Type B pancreatic cell (in vitro differentiated cells): ENCODE measurements at places on chromosomes 12 and 14.

- no peak overlapping the region for H3K4me3 ChIP-seq
- no peaks in the 10 kb centered on the region for H3K36me3 ChIP-seq
- H3K27ac ChIP-seq, result no peak overlapping the region
These were observed 20.0 kb downstream of the AMDHD1 start for GRCh38 chr12:95963096-95963495.

GRCh38 chr14:94439453-94440057 is 13.0 kb downstream of the SERPINA11 start:
- no peak overlapping the region for H3K27ac ChIP-seq
- DNase-seq, result no peak
- H3K4me3 ChIP-seq, result no peak overlapping the region
- H3K27me3 ChIP-seq, result peaks cover 7% of the 10 kb centered on the region

- DNase-seq, result no peak
- no peak overlapping the region for H3K4me3 ChIP-seq
These were observed 188.3 kb downstream of the CAPZA3 start for GRCh38 chr12:18926188-18926587.

DNA sequence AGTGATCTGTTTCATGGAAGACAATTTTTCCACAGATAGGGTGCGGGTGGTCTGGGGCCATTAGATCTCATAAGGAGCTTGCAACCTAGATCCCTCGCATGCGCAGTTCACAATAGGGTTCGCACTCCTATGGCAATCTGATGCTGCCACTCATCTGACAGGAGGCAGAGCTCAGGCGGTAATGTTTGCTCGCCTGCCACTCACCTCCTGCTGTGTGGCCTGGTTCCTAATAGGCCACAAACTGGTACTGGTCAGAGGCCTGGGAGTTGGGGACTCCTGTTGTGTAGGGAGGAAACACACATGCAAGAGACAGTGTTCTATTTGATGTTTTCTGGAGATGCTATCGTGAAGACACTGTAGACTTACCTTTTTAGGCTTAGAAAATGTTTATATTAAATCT is 77.0 kb upstream of the FGD4 start:
- no peaks in the 10 kb centered on the region for H3K4me1 ChIP-seq
- H3K27me3 ChIP-seq, result no peaks in the 10 kb centered on the region
- H3K4me3 ChIP-seq, result no peak overlapping the region
- H3K27ac ChIP-seq, result no peak overlapping the region
- H3K36me3 ChIP-seq, result peaks cover 13% of the 10 kb centered on the region

GRCh38 chr12:94073441-94074051 is 74.8 kb upstream of the PLXNC1 start:
- no peak for DNase-seq
- no peak overlapping the region for H3K4me3 ChIP-seq
- no peak overlapping the region for H3K27ac ChIP-seq
- peaks cover 11% of the 10 kb centered on the region for H3K27me3 ChIP-seq
- H3K4me1 ChIP-seq, result peaks cover 20% of the 10 kb centered on the region

DNA sequence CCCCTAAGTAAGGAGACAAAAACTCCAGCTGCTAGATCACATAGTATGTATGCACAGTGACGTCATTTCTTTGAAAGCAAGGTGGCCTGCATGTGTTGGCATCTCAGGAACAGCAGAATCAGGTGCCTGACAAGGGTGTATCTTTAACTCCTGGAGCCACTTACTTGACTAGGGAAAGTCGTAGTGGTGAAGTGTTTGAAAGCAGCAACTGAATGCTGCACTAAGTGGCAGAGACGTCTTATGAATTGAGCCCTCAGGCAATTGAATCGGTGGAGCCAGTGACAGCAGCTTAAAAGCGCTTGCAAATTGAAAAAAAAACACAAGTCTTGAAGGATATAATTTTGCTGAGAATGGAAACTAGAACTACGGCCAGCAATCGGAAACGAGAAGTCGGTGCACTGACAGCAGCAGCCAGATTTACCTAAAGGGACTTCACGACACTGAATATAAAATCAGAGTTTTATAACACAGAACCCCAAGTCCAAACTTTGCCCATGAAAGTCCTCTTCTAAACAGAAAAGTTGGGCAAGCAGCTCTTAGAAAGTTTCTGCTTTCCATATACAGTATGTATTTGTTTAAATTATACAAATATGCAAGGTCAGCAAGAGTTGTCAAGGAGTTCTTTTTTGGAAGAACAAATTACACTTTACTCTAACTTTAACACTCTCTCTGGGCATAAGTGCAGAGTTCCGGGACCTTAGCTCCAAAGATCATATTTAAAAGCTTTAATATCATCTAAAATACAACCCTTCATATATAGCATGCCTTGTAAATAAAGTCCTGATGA is 1.1 kb downstream of the IGF1 start:
- H3K4me3 ChIP-seq, result no peak overlapping the region
- no peak overlapping the region for H3K27ac ChIP-seq
- DNase-seq, result no peak
- no peaks in the 10 kb centered on the region for H3K36me3 ChIP-seq
- H3K27me3 ChIP-seq, result no peaks in the 10 kb centered on the region

DNA sequence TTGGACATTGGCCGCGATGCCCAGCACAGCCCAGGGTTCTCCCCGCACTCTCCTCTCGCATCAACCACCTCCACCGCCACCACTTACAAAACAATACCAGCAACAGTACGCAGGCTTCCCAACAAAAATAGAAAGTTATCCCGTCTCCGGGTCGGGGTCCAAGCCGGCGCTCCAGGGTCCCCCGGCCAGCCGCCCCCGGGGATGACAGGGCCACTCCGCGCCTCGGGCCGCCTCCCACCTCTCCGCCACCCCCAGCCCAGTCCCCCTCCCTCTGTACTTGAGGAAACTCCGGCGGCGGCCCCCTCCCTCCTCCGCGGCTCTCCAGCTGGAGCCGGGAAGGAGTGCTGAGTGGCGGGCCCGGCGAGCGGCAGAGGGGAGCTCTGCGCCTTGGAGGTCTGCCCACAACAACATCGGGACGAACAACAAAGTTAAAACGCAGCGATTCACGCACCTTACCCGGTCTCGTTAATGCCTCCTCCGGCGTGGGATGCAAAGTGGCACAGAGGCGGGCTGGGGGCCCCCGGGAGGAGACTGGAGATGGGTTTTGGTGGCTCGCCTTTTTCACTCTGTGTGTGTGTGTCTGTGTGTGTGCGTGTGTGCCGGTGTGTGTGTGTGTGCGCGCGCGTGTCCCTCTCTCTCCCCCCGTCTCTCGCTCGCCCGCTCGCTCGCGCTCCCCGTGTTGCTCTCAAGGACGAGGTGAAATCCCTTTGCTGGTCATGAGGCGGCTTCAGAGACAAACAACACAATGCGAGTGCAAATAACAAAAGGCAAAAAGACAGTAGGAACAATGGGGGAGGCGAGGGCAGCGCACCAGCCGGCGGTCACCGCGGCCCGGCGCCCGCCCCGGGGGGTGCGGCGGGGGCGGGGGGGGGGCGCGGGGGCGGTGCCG is 386.8 kb downstream of the BCAT1 start:
- DNase-seq, result peak; percentile 80
- H3K4me1 ChIP-seq, result peaks cover 13% of the 10 kb centered on the region
- H3K36me3 ChIP-seq, result peaks cover 3% of the 10 kb centered on the region
- H3K27me3 ChIP-seq, result peaks cover 64% of the 10 kb centered on the region
- H3K4me3 ChIP-seq, result peak overlapping the region; percentile 95
- H3K27ac ChIP-seq, result peak overlapping the region; percentile 79

DNA sequence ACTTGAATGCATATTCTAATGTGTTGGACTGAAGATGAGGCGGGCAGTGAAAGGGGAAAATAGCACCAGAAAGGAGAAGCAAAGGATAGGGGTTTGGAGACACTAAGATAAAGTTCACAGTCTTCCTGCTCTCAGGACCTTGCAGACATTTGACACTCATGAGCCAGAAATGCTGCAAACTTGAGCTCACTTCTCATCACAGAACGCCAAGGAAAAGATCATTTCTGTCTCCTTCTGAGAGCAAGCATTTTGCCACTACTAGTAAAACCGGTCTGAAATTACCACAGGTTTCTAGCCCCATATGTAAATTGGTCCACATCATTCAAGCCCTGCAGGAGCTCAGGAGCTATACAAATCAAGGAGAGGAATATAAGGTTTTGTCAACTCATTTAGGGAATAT is 44.6 kb upstream of the ANO2 start:
- H3K27ac ChIP-seq, result no peak overlapping the region
- H3K36me3 ChIP-seq, result no peaks in the 10 kb centered on the region
- no peak for DNase-seq

- H3K27ac ChIP-seq, result peak overlapping the region; percentile 46
- H3K36me3 ChIP-seq, result peaks cover 4% of the 10 kb centered on the region
- H3K27me3 ChIP-seq, result peaks cover 68% of the 10 kb centered on the region
- H3K4me1 ChIP-seq, result peaks cover 22% of the 10 kb centered on the region
- DNase-seq, result no peak
These were observed 114.0 kb downstream of the PRMT8 start for GRCh38 chr12:3604748-3605586.

- DNase-seq, result no peak
- H3K27ac ChIP-seq, result no peak overlapping the region
- H3K27me3 ChIP-seq, result no peaks in the 10 kb centered on the region
These were observed 24.1 kb downstream of the CEP83 start for GRCh38 chr12:94435511-94435927.

DNA sequence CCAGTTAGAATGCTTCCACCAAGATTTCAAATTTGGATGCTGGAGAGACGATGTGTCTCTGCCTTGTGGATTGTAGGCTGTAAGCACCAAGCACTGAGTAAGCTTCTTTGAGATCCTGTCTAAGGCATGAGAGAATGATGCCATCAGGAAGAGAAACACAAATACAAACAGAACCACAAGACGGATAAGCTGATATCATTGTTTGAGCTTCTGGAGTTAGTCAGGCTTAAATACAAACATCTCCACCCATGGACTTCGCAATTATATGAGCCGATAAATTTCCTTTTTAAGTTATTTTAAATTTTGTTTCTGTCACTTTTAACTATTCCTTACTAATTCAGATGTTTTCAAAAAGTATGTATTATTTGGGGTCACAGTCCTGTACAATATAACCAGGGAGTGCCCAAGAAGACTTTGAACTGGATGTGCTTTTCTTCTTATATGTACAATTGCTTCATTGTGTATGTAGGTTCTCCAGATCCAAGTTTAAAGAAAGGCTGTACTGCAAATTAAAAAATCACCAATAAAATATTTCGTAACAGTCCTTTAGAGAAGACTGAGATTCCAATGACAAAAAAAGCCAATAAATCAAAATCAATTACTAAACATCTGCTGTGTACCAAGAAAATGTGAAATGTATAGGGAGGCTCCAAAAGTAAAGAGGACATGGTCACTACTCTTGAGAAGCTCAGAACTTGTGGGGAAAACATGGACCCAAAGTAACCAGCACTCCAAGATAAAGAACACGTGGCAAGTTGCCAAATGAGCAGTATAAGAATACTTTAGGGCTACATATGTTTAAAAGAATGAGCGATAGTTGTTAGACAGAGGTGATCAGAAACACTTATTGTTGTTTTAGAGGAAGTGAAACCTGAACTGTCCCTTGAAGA is 274.1 kb downstream of the ADAMTS20 start:
- DNase-seq, result no peak
- no peak overlapping the region for H3K4me3 ChIP-seq
- peaks cover 7% of the 10 kb centered on the region for H3K4me1 ChIP-seq
- peaks cover 3% of the 10 kb centered on the region for H3K36me3 ChIP-seq
- H3K27ac ChIP-seq, result no peak overlapping the region

GRCh38 chr12:19200261-19200660 is 70.7 kb downstream of the PLEKHA5 start:
- H3K36me3 ChIP-seq, result peaks cover 15% of the 10 kb centered on the region
- H3K4me3 ChIP-seq, result no peak overlapping the region
- H3K27me3 ChIP-seq, result no peaks in the 10 kb centered on the region
- no peak overlapping the region for H3K27ac ChIP-seq

DNA sequence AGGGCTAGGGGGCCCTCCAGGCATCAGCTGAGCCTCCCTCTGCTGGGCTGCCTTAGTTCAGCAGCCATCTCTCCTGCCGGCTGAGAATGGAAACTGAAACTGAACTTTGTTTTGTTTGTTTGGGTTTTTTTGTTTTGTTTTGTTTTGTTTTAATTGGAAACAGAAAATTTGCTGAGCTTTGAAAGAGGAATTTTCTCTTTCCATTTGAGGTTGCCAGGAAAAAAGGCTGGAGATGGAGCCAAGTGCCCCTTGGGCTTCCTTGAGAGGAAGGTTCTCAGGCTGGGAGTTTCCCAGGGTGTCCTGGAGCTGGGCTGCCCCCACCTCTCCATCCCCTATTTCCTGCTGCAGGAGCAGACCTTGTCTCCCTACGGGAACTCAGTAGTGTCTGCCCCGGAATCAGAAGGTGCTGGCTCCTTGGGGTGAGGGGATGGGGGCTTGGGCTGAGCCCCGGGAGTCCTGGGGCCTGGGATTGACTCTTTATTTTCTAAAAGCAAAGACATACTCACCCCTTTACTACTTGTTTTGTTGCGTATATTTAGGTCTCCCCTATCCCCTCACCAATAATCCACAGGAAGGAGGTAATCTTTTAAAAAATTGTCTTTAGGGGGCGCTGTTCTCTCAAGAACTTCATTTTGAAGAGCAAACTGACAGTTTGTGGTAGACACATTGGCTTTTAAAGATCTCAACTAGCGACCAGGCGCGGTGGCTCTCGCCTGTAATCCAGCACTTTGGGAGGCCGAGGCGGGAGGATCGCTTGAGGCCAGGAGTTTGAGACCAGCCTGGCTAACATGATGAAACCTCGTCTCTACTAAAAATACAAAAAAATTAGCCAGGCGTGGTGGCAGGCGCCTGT is 21.3 kb upstream of the OASL start:
- H3K27ac ChIP-seq, result no peak overlapping the region
- H3K4me3 ChIP-seq, result no peak overlapping the region
- peak; percentile 50 for DNase-seq
- peaks cover 4% of the 10 kb centered on the region for H3K27me3 ChIP-seq

DNA sequence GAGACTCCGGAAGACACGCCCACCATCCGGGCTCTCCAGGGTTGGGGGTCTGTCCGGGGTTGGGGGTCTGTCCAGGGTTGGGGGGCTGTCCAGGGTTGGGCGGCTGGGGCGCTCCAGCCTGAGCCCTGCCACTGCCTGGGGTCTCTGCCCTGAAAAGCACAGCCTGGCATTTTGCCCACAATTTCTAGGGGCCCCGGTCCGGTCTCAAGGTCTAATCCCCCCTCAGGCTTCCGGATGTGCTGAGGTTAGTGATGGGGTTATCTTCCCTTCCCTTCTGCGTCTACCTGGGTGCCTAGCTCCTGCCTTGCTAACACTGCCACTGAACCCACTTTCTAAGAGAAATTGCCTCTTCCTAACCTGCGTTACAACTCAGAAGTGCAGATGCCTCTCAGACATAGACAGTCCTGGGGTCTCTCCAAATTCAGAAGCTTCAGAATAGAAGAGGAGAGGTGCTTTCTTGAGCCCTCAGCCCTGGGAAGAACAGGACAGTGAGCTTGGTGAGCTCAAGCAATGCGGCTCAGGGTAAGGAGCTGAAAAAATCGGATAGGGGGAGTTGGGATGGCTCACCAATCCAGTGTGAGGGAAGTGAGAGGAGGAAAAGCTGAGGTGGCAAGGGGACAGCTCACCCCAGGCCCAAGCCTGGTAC is 5.7 kb downstream of the LHX5 start:
- H3K36me3 ChIP-seq, result peaks cover 3% of the 10 kb centered on the region
- peak overlapping the region; percentile 62 for H3K4me3 ChIP-seq
- peaks cover 90% of the 10 kb centered on the region for H3K27me3 ChIP-seq
- peaks cover 10% of the 10 kb centered on the region for H3K4me1 ChIP-seq
- no peak for DNase-seq
- no peak overlapping the region for H3K27ac ChIP-seq

- peaks cover 14% of the 10 kb centered on the region for H3K36me3 ChIP-seq
- DNase-seq, result no peak
- H3K4me3 ChIP-seq, result no peak overlapping the region
- no peak overlapping the region for H3K27ac ChIP-seq
- H3K27me3 ChIP-seq, result peaks cover 38% of the 10 kb centered on the region
These were observed 184.2 kb downstream of the KCNA5 start for GRCh38 chr12:5227708-5228373.

- H3K27ac ChIP-seq, result no peak overlapping the region
- no peaks in the 10 kb centered on the region for H3K36me3 ChIP-seq
- DNase-seq, result no peak
- H3K4me3 ChIP-seq, result peak overlapping the region; percentile 10
- no peaks in the 10 kb centered on the region for H3K27me3 ChIP-seq
- peaks cover 45% of the 10 kb centered on the region for H3K4me1 ChIP-seq
These were observed 8.7 kb downstream of the MARK3 start for GRCh38 chr14:103393676-103394626.
